Mesendoderm (in vitro differentiated cells): ENCODE measurements at places on chromosomes 6 and 20.
A peak's percentile ranks its signal among the peaks of the same experiment; 100 is the strongest.

GRCh38 chr6:84103029-84103428 lies 69.5 kb downstream of the MRAP2 start:
- no peak for DNase-seq

GRCh38 chr6:30719356-30719755 lies 796 bp upstream of the TUBB start:
- DNase-seq: no peak

GRCh38 chr6:133467982-133468380 lies 226.8 kb downstream of the EYA4 start:
- no peak for DNase-seq

GRCh38 chr6:139801571-139802321 lies 427.3 kb upstream of the CITED2 start:
- peak; percentile 55 for DNase-seq

DNA sequence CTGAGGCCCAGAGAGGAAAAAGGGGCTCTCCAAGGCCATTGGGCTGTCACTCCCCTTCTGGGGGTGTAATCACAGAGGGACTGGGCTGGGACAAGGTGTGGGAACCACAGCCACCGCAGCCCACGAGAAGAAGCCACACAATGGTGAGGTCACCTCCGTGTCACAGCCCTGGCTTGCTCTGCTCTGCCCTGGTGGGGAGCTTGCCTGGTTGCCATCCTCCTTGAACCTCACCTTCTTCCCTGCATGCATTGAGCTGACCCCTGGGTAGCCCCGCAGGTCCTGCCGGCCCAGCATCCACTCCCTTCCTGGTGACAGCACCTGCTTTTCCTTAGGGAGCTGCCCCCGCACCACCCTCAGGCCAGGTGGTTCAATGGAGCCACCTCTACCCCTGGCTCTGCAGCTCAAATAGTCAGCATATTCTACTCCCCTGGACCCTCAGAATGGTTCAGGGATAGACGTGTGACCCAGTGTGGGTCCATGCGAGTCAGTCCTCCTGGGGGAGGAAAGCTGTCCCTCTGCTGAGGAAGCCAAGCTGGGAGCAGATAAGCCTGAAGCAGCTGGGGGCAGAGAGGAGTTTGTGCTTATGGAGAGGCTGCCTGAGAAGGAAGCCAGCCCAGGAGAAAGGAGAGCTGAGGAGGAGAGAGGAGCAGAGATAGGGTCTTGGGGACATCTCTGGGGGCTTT lies 21.3 kb downstream of the RBM38 start:
- no peak for DNase-seq

DNA sequence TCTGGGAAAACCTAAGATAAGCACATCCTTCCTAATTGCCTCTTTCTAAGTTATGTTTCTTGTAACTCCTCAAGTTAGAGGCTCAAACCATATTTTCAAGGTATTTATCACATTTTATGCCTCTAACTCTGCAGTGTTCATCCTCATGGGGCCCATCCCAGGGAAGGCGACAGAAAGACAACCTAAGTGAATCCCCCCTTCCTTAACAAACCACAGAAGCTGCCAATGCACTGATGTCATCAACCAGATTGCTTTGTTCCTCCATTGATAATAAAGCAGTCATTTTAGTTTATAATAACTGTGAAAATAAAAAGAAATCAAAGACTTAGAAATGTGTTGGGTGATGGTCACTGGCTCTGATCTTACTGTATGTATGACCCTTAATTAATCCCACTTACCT lies 119.5 kb upstream of the TCF21 start:
- peak; percentile 72 for DNase-seq

- DNase-seq: no peak
Measured at GRCh38 chr20:38836991-38837390, 31.5 kb downstream of the PPP1R16B start.

DNA sequence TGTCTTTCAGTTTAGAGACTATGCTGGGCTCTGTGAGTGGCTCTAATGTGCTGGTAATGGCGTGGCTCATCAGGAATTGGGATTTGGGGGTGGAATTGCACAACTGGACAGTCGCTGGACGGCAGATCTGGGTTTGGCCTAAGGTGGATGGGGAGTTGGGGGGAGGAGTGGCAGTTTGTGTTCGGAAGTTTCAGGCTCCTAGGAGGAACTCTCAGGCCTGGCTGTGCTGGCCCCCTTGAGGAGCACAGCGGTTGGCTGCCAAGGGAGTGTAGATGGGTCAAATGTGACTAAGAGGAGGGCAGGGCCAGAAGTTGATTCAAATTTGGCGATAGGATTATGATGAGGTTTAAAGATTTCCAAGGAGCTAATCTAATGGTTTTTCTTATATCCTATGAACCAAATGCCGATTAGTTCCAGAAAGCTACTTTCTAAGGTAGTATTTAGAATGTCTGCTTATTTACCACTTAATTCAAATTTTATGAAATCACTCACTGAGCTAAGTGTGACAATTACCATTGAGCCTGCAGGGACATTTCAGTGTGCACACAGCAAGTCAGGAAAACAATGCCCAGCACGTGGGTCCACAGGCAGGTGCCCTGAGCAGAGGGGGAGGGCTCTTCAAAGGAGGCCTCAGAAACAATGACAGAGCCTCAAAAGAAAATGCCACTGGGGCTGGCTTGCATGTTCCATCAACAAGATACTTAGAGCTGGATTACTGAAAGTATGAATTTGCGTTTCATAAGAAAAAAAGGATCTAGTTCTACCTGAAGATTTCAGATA lies 111.0 kb downstream of the GJA10 start:
- DNase-seq: no peak

DNA sequence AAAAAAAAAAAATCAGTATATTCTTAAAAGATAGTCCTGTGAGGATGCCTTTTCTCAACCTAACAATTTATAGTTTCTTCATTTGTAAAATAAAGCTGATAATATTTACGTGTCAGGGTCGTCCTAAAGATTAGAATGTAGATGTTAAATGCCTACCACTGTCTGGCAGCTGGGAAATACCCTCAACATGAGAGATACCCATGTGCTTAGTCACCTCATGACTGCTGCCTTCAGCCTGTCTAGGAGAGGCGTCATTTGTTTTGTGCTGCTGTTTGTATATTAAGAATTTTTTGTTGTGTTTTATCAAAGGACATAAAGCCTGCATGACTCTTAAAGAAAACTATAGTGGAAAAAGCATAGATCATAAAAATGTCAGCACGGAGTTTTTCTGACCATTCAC lies 9.5 kb downstream of the FAM120B start:
- DNase-seq: peak; percentile 28

- no peak for DNase-seq
Measured at GRCh38 chr6:6826095-6826901, 237.8 kb downstream of the LY86 start.

DNA sequence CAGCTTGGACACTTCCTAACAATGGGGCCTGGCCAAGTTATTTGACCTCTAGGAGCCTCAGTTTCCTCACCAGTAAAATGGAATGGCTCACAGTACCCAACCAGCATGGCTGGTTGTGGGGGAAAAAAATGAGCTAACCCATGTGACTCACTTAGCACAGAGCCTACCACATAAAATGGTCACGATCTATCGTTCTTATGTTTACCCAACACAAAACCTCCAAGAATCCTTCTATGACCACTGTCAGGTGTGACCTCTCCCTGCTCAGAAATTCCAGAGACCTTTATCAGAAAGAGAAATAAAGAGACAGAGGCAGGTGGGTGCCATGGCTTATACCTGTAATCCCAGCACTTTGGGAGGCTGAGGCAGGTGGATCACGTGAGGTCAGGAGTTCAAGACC lies 39.4 kb downstream of the BPIFB1 start:
- no peak for DNase-seq

DNA sequence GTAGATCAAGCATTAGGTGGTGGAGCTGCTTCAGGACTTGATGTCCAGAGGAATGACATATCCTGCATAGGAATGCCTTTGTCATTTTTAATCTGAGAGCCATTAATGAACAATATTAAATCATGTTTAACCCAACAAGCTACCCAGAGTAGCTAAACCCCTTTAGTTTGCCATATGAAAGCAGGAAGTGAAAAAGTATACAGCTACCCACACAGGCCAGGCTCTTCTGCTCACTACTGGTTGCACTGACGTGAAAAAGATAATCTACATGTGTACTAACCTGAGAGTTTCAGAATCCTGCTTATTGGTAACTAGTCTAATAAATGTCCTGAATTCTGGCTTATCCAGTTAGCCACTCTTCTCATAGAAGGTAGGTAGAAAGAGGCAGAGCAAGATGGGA lies 19.9 kb downstream of the GLYATL3 start:
- DNase-seq: no peak

GRCh38 chr20:3732327-3733118 lies at the start of gene HSPA12B:
HSPA12B (plus strand) TSS chr20:3732685; CDS start chr20:3738675, 5,990 bp downstream.
- peak; percentile 53 for DNase-seq

- DNase-seq: no peak
Measured at GRCh38 chr6:3407840-3408239, 49.0 kb downstream of the SLC22A23 start.

DNA sequence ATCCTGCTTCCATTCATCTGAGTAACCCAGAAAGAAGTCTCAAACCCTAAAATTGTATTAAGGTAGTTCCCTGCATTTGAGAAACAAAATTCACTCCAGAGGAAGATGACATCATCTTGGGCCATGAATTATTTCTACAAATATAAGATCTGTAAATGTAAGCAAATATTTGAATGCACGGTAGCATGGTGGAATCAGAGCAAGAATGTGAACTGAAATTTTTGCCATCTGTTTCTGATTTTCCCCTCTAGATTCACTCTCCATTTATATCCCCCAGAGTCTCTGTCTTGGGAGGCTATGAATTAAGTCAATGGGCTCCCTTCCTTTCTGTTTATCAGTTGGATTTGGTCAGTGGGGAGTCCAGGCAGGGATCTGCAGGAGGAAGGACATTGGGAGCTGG lies 5.8 kb upstream of the MAP3K5 start:
- no peak for DNase-seq

GRCh38 chr20:50996901-50997865 lies 25.7 kb downstream of the KCNG1 start:
- no peak for DNase-seq

GRCh38 chr6:90439586-90439985 lies 142.9 kb upstream of the BACH2 start:
- DNase-seq: no peak

DNA sequence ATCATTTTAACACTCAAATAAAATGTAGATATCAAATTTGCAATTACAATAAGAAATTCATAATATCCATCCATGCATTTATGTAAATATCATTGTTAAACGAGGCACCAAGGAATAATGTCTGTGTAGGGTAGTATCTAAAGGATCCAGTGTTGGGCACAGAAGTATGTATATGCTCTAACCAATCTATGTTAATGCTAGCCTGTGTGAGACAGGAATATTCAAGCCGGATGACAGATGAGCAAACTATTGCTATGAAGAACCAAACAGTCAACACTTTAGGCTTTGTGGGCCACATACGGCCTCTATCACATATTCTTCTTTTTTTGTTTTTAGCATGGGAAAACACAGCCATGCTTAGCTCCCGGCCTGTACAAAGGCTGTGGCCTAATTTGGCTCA lies 45.0 kb downstream of the HUS1B start:
- no peak for DNase-seq

- DNase-seq: peak; percentile 74
Measured at GRCh38 chr6:75345413-75345812, 60.8 kb upstream of the TMEM30A start.

DNA sequence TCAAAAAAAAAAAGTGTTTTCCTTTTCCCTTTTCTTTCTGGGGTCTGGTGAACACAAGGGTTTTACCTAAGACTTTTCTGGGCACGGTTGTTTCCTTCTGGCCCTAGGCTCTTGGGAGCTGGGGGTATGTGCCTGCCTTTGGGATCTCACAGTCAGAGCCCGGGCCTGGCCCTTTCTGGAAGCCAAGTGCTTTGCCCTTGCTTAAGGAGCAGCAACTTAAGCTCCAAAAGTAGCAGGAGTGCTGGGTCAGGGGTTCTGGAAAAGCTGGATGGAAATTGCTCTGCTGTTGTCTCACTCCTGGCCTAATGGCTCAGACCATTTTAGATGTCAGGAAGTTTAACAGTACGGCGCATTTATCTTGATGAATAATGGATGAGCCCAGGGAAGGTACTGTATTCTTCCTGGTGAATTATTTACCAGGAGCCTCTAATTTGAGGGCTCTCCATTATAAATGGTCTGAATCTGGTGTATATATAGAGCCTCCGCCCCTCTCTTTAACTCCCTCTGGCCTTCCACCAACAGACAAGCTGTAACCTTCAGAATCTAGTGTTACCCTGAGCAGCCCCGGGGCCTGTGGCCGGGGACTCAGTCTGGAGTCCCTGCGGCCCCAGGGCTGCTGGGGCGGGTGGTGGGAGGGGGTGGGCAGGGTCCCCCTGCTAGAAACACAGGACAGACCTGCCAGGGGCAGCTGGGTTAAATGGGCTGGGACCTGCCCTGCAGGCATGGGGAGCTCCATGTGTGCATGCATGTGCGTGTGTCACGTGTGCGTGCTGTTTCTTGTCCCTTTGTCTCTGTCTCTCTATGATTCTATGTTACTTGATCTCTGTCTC lies 37.5 kb downstream of the PTK7 start:
- DNase-seq: peak; percentile 40

DNA sequence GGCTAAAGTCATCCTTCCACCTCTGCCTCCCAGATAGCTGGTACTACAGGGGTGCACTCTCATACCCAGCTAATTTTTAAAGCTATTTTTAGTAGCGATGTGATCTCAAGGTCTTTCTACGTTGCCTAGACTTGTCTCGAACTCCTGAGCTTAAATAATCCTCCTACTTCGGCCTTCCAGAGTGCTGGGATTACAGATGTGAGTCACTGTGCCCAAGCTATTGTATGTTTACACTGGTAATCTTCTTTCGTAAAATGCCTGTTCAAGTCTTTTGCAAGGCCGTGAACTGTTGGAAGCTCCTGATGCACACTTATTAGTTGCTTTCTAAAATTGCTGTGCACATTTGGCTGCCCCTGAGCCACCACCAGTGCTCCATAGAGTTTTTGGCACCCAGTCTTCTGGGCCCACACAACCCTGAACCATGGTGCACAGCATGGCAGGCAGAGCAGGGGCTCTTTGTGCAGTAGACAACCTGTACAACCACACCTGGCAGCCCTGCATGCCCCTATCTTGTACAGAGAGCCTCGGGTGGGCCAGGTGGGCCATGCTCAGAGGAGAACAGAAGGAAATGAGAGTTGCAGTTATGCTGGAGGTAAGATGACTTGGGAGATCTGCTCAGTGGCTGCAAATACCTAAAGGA lies 33.3 kb downstream of the PDRG1 start:
- DNase-seq: no peak

DNA sequence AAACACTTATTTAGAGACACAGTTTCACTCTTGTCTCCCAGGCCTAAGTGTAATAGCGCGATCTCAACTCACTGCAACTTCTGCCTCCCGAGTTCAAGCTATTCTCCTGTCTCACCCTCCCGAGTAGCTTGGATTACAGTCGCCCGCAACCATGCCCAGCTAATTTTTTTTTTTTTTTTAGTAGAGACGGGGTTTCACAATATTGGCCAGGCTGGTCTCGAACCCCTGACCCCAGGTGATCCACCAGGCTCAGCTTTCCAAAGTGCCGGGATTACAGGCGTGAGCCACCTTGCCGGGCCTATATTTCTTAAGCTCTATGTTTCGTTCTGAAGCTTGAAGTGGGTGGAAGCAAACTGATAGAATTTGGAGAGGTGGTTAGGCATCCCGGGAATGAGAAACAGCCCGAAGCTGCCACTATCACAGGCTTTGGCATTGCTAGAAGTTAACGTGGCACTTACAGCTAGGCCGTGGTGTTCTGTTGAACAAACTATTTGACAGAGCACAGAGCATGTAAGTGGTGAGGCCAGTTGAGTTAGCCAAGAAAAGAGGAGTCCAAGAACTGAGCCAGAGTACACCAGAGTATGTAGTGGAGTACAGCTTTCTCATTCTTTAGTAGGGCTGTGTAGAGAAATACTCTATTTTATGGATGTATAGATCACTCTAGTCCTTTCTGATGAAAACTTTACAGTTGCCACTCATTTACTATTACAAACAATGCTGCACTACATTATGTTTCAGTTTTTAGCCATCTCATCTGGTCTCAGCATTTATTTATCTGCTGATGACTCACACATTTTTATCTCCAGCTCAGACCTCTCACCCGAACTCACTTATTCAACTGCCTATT lies 62.0 kb upstream of the HFE start:
- DNase-seq: peak; percentile 71
